ENCODE measurements at places on chromosomes 2 and 18.

GRCh38 chr2:172836827-172837226, 101.2 kb downstream of the RAPGEF4 start:
- no peak for DNase-seq

- DNase-seq: peak; percentile 77
Observed at GRCh38 chr2:232315049-232315922, 63.3 kb upstream of the ALPP start.

DNA sequence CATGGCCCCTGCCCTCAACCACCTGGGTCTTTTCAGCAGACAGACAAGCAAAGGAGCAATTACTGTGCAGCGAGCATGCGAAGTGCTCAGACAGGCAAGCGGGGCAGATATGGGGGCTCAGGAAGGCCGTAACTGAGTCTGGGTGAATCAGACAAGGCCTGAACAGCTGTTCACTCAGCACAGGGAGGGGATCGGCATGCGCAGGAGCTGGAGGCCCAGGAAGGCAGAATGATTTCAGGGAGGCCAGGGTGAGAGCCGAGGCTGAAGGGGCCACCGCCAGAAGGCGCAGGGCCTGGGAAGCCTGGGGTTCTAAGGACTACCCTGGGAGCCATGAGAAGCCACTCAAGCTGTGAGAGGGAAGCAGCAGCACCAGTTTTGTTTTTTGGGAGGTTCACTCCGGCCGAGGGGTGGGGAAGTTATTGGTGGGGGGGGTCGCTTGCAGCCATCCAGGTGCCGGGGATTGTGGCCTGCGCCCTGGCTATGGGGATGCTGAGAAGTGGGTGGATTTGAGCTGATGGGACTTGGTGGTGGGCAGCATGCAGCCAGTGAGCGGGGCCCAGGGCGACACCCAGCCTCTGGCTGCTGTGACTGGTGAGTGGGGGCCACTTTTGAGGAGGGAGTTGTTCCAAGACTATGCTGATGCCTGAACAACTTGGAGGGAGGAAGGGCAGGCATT, 132.2 kb downstream of the TSN start:
- no peak for DNase-seq

- no peak for DNase-seq
Observed at GRCh38 chr2:233901884-233902283, 15.3 kb upstream of the TRPM8 start.

DNA sequence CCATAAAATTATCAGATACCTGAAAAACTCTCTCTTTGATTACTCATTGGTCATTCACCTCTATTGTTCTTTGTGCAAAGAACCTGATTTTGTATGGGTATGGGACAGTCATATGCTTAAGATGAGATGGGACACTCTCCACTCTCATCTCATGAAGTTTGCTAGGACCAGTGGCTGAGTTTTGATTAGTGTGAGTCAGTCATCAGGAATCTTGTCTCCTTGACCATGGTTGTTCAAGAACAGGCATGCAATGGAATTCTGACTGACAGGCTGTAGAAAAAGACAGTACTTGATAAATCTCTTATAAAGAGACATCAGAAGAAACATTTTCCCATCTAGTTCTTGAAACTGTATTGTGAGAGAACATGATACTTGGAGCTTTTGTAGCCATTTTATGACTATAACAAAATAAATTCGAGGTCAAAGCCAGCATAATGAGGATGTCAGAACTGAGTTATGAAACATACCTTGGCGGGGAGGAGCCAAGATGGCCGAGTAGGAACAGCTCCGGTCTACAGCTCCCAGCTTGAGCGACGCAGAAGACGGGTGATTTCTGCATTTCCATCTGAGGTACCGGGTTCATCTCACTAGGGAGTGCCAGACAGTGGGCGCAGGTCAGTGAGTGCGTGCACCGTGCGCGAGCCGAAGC, 367.0 kb downstream of the NR4A2 start:
- no peak for DNase-seq

GRCh38 chr2:28991021-28991420, 9.9 kb downstream of the TOGARAM2 start:
- no peak for DNase-seq

DNA sequence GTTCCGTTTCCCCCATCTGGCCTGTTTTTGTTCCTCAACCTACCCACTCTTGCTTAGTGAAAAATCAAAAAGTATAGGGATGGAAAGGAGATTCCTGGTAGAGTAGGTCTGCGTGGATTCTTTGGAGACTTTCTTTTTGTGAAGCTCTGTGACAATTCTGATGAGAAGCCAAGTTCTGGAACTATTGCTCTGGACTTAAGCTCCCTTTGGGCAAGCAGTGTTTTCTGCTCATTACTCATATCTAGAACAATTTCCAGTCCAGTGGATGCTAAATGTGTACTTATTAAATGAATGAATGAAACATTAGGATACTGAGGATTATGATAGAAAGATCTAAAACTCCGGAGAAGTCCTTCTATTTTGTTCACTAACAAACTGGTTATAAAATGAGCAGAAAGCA, 76.5 kb downstream of the SOCS6 start:
- DNase-seq: no peak

DNA sequence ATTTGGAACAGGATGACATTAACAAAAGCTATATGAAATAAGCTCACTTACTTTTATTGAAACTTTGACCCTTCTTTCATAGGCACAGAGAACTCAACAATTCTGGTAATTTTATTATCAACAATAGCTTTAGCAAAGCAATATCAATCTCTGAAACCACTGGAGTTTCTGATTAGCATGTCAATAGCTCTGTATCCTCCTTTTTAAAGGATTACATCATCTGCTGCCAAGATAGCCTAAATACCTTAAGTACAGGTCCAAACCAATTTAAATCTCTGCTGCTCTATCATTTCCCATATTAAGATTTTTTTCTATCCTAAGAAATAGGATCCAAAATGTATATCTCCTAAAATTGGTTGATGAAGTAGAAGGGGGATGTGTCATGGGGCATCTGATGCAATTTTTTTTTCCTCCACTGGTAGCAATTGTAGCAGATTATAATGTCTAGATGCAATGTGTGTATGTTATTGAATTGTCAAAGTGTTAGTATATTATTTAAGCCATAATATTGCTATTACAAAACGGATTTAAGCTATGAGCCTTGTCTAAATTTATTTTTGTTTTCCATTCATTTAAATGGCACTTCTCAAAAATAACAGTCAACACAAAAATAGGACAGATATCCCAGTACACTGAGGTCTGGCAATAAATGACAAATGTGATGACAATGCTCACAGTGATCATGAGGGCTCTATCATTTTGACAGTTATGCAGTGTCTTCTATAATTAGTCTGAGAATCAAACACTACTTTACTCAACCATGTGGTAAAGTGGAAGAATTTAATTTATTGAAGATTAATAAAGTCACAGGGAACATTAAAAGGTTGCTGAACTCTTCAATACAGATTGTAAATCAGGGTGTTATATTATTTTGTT, 328.4 kb downstream of the CDH7 start:
- no peak for DNase-seq

GRCh38 chr2:64300066-64300465, 153.9 kb upstream of the LGALSL start:
- DNase-seq: no peak

- no peak for DNase-seq
Observed at GRCh38 chr18:3824101-3824500, 374.1 kb downstream of the TGIF1 start.

DNA sequence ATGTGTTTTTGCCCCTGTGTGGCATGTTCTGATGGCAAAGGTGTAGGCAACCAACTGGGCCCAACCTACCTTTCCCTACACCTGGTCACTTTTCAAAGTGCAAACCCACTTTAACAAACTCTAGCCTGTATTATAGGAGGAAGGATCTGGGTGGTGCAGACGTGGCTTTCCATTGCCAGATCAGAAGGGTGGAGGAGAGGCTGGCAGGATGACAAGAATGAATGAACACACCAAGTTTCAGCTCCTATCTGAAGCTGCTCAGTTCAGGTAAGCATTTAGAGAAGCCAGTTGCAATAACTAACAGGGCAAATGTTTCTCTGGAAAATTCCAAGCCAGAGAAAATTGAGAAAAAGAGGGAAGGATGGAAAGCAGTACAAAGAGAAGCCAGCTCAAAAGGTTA, 707 bp upstream of the SERPINB7 start:
- DNase-seq: no peak

- DNase-seq: no peak
Observed at GRCh38 chr2:197107291-197108269, 181.1 kb upstream of the PGAP1 start.

- DNase-seq: peak; percentile 70
Observed at GRCh38 chr2:9474361-9475057, at the start of gene IAH1. Gene IAH1, plus strand, starts transcription at chr2:9474551. Its CDS starts 16 bp downstream, at chr2:9474567.

DNA sequence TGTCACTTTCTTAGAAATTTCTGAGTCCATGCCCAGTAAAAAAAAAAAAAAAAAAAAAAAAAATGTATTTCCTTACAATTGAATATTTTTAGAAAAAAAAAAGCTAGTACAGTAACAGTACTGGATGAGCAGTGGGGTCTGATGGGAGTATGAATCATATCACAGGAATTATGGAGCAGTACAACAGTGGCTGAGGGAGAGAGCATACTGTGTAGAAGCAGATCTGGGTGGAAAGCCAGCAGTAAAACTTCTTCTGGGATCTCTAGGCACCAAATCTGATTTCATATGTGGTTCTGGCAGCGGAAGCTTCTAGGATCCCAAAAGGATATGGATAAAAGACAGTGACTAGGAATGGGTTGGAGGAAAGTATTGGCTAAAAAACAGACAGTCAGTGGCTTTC, 414.9 kb upstream of the FSHR start:
- no peak for DNase-seq

DNA sequence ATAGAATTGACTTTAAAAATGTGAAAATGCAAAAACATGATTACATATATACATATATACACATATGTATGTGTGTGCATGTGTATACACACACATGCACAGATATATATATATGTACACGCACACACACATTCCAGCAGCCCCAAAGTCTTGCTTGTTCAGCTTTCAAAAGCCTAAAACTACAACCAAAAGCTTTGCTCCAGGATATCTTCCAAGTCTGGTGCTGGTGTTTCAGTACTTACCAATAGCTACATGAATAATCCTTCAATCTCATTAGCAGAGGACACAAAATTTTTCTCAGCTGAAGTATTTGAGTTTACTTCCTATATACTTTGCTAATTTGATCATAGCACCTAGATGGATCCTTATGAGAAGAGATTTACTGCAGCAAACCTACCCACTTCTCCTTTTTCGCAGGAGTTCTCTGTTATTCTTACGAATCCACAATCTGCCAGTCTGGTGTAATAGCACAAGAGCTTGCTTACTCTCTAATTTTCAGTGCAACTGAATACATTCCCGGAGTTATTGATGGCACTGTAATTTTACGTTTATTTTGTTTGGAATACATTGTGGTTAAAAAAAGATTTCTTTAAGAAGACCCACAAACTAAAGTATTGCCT, 553.3 kb downstream of the ARHGAP15 start:
- DNase-seq: no peak

DNA sequence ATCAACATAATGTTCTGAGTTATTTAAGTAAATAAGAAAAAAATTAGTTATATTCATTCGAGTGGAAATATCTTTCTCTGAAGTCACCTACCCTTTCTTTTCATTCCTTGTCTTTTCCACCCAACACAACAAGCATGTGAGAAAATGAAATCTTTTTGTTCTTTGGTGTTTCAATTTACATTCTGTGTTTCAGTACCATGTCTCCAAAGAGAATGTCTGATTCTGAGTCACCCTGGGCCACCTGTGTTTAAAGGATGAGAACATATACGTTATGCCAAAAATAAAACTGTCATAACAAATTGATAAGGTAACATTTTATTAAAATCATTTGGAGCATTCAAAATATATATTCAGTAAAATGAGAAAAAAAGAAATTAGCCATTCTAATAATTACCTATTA, 470.8 kb downstream of the ZNF804A start:
- no peak for DNase-seq

DNA sequence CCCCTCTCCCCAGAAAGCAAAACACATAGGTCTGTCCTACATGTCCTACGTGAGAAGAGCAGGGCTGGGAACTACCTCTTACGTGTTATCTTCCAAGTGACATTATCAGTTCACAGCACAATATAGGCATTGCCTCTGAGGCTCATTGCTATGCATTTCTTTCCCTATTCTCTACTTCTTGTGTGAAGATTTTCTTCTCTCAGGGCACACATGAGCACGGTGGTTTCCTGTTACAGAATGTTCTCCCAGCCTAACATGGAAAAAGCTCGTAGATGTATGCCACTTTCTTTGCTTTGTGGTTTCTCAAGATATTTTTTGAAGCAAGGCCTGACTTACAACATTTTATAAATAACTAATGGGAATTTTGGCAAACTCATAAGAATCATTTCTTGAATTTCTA, 19.4 kb upstream of the DSC3 start:
- DNase-seq: no peak

DNA sequence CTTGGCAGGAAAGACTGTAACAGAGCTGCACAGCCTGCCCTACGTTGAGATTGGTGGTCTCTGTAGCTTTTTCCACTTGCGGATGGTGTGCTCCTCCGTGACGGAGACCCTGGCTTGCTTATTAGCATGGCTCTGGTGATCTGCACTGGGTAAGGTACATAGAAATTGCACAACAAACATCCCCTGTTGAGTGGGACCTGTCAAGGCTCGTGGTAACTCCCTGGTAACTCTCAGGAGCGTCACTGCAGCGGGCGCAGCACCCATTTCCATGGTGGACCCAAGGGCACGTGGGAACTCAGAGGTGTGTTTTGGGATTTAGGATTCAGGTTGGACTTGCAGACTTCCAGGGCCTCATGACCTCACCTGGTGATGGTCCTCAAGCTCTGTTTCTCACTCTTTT, 1.1 kb downstream of the TRAF3IP1 start:
- DNase-seq: no peak

DNA sequence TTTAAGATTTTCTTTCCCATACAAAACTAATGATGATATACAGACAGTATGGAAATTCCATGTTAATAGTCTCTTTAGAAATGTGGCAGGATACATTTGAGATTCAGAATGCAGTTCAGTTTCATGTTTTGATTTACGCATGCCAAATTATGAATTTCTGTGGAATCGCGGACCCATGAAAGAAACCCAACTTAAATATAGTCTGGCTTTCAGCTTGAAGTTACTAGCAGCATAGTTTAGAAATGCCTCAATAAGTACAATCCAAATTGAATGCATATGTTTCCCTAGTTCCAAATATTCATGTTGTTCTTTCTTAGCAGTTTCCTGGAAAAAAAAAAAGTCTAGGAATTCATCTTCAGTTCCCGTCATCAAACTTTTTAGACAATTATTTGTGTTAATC, 164.1 kb upstream of the RASGRP3 start:
- DNase-seq: no peak

DNA sequence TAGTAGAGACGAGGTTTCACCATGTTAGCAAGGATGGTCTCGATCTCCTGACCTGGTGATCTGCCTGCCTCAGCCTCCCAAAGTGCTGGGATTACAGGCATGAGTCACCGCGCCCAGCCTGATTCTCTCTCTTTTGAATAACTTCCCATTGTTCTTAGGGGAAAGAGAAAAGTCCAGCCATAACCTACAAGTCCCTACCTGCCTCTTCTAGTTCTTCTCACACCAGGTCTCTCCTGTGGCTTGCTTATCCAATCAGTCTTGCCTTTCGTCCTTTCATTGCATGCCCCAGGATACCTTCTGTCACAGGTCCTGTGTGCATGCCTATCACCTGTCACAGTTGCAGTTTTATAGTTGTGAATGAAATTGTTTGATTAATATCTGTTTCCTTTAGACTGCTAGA, 148.1 kb downstream of the SLC4A3 start:
- DNase-seq: no peak

- no peak for DNase-seq
Observed at GRCh38 chr2:3326871-3327270, 50.7 kb downstream of the EIPR1 start.

- no peak for DNase-seq
Observed at GRCh38 chr2:146579147-146579930, 1265.5 kb upstream of the ACVR2A start.

GRCh38 chr2:40201425-40201824, 250.5 kb downstream of the SLC8A1 start:
- no peak for DNase-seq

All from stimulated activated naive CD8-positive, alpha-beta T cell treated with anti-CD3 and anti-CD28 coated beads, Interleukin-15, amount 100 ng/mL, for 72 hours (primary cell).